Daoy (cell line): ENCODE measurements at places on chromosomes 6 and 20.

DNA sequence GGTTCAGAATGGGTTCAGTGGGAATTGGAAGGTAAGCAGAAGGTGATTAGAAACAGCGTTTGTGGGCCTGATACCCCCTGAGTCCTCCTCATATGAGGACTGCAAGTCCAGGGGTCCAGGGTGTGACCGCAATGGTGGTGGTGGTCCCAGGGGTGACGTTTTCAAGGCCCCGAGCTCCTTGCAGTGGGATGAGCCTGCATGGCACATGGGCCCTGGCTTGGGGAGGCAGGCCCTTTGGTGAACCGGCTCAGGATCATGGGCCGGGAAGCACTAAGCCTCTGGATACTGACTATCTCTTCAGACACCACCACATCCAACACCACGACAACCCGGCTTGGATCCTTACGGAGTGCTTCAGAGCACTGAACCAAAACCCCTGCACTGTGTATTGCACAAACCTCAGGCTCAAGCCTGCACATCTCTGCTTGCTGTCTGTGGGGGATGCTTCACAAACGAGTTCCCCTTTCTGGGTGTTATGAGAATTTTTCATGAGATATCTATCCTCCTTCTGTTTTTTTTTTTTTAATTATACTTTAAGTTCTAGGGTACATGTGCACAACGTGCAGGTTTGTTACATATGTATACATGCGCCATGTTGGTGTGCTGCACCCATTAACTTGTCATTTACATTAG, 67.9 kb downstream of the STK35 start:
- DNase-seq, result no peak

GRCh38 chr6:2385471-2385983, 140.1 kb upstream of the GMDS start:
- DNase-seq, result no peak

GRCh38 chr6:89525786-89526562, 93.0 kb downstream of the ANKRD6 start:
- DNase-seq, result no peak

DNA sequence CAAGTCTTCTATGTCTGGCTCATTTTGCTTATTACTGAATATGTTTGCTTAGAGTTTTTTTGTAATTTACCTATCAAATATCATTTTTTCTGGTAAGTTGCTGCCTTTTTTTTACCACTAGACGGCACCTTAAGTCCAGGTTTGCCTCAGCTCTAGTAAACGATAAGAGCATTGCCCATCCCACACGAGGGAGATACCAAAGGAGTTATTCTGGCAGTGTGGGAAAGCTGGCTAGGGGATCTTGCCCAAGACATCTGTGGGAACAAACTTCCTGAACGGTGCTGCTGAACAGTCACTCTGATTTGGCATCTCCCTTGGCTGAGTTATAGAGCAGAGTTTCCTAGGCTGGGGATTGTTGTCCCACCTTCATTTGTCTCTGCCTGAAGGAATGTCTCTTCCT, 306.4 kb downstream of the COL12A1 start:
- DNase-seq, result no peak

- peak; percentile 91 for DNase-seq
Observed at GRCh38 chr6:27871924-27872638, 40.1 kb downstream of the OR2B2 start.

DNA sequence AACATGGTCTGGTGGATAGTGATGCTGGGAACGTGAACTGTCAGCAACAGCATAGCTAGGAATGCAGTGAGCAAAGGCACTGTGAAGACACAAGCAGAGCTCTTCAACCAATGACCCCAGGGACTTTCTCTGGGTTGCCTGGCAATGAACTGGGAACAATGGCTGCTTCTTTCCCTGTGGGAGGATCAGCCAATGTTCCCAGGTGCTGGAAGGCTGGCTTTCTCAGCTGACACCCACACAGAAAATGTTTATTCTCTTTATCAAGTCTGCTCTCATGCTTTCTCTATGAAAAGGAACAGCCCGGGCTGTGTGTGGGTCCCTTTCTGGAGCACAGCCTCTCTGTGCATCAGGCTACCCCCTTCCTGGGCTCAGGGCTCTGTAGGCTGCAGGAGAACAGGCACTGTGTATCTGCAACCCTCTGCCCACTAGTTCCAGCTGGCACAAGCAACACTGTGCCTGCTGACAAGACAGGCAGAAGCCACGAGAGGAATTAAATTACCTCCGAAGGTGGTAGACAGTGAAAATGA, 54.2 kb downstream of the HFE start:
- no peak for DNase-seq

DNA sequence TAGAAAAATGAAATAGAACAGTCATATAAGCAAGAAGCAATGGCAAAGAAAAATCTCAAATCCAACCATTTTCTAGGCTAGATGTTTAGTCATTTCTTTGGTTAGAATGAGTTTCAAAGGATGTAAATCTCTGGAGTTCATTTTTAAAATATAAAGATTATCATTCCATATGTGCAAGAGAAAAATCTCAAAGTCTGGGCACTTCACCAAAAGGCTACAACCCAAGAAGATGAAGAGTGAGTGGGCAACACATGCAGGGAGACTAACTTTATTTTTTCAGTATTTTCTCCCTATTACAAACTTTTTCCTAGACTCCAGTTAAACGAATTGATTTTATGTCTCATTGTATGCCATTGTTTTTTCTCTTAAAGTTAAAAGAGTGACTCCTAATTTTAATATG, 83.6 kb downstream of the PHACTR1 start:
- DNase-seq, result no peak

DNA sequence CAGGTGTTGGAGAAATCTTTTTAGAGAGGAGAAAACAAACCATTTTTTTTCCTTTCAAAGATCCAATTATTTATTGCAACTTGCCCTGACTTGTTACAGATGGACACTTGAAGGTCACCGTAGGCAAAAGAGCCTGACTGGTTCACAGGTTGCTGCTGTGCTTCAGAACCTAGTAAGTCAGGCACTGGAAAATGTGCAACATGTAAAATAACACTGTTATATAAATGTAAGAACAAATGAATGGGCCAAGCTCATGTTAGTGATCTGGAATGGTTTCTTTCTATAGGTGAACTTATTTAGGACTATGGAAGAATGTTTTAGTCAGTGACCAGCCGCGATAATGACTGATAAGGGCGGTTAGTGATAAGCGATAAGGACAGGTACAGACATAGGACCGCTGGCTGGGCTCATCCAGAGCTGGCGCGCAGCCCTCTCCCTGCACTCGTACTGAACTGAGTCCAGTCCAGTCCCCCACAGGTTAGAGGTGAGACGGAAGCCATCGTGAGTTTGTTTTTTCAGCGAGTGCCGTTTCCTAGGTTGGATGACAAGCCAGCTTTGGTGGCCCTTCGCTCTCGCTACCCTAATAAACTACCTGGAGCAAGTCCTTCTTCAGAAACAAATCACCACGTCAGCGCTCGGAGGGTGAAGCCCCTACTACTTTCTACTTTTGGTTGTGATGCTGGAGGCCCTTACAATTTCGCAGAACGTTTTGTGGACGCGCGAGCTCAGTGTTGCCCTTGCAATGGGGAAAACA, 94.4 kb upstream of the PRDM1 start:
- peak; percentile 14 for DNase-seq
